Hematopoietic multipotent progenitor cell treated with erythropoietin and hydrocortisone succinate and interleukin-3 and kit ligand, for 17 days (in vitro differentiated cells): ENCODE measurements at places on chromosomes 3 and 15.

GRCh38 chr3:143352850-143353550 is 233.4 kb downstream of the CHST2 start:
- no peak for DNase-seq

GRCh38 chr3:55790596-55791350 is 303.7 kb upstream of the WNT5A start:
- no peak for DNase-seq

DNA sequence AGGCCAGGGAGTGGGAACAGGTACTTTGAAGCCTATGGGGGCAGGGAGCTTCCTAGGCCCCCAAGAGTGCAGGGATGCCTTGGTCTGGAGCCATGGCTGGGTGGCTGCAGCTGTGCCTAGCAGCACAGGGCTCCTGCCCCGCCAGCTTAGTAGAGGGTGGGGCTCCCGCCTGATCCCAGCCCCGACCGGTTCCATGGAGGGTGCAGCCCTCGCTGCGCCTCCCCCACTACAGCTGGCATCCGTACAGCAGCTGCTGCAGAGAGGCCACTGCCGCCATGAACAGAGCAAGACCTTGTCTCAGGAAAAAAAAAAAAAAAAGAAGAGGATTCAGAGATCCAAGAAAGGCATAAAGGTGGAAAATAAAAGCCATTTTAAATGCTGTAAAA is 277.2 kb downstream of the UBE2E2 start:
- DNase-seq, result no peak

GRCh38 chr15:34716111-34716510 is 38.7 kb downstream of the GJD2 start:
- DNase-seq, result no peak

DNA sequence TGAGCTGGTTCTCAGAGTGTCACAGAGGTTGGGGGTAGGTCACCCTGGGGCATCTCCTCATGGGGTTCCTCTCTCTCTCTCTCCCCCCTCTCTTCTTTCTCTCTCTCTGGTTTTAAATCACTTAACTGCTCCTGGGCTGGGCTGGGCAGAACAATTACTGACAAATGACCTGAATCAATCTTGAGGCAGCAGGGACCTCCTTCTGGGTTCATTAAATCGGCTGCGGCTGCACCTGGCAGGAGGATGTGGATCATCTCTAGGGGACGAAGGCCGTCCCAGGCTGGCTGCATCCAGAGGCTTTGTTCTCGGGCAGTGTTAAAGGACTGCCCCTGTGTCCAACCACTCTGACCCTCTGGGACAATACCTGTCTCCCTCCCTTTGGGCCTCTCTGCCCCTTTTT is 143.1 kb downstream of the TLE3 start:
- no peak for DNase-seq
